ENCODE measurements at places on chromosomes 3 and 15. TPM values are rescaled to one million over a fixed set of nuclear protein-coding genes. Genes with fewer than 3 reads are reported as not detected.
A peak's percentile ranks its signal among the peaks of the same experiment; 100 is the strongest.

DNA sequence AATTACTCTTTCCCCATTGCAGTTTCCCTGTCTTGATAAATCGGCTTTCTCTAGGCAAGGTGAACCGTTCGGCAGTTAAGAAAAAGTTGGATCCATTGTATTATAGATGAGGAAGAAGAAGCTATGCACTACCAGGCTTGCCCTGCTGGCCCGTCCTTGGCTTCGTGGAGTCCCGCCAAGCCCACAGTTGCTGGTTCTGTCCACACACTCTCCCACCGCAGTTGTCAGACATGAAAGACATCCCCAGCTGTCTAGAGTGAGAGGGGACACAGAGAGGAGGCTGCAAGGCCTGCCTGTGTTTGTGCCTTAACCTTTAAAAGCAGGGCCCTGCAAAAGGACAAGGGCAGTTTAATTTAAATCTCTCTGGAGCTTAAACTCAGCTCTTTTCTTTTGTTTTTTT lies 47.2 kb upstream of the PLCL2 start:
- DNase-seq = peak; percentile 39

FSIP1 gene
- total RNA-seq = 2.0 TPM

DNA sequence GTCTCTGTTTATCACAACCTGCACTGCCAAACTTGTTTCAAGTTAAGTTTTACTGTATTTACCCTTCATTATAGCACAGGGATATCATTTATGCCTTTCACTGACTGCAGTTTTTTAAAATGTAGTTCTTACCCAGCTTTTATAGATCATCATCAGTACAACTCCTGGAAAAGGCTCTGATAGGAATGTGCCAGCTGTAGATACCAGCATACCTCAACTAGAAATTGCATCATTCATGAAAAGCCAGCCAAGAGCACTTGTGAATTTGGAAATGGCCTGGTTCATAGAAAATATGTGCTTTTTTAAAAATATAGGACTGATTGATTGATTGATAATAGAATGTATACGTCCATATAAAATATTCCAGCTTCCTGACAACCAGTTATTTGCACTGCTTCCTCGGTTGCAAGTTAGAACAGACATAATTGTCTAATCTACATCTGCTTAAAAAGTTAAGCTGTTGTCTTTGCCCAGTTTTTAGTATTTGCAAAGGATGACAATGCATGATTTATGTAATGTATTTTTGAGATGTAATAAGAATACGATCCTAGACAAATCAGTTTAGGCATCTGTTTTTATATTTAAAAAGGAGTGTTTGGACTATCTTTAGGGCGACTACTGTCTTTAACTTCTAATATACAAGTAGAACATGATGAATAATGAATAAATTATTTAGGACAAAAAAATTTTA lies 58.5 kb downstream of the DCUN1D1 start:
- no peak for DNase-seq

ZNF660 gene
- total RNA-seq = 2.7 TPM

THPO gene
- 0.24 TPM for total RNA-seq

DNA sequence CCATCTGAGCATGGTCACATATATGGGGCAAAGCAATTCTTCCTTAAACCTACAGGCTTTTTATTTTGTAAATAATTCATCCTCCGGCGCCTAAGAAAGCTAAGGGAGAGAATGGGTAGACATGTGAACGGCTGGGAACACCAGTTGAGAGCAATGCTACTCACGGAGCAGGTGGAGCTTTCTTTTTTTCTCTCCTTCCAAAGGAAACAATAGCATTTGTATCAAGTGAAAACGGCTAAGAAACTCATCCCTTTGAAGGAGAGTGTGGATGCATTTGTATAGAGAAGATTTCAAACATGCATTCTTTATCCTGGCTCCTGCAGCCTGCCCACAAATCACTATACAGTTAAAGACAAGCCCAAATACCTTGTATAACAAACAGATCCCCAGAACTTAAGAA lies 637.8 kb downstream of the MAGI1 start:
- DNase-seq = no peak

DNA sequence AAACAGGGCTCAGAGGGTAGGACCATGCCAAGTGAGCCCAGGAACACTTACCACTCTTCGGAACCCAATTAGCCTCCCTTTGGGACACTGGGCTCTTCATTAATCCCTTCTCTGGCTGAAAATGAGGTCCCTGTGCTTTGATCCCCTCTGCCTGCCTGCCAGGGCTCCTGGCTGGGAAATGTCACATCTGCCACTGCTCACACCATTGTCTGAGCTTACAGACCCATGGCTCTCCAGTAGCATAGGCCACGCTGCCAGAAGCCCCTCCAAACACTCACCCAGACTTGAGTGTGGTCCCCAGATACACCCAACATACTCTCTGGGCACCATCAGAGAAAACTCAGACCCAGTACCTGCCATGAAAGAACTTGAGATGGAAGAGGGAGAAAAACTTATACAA lies 287.3 kb downstream of the XXYLT1 start:
- no peak for DNase-seq

C3orf85 gene
- not detected for total RNA-seq

BFSP2 gene
- not detected for total RNA-seq

GRCh38 chr3:122992676-122993075 lies 34.9 kb downstream of the SEMA5B start:
- no peak for DNase-seq

DNA sequence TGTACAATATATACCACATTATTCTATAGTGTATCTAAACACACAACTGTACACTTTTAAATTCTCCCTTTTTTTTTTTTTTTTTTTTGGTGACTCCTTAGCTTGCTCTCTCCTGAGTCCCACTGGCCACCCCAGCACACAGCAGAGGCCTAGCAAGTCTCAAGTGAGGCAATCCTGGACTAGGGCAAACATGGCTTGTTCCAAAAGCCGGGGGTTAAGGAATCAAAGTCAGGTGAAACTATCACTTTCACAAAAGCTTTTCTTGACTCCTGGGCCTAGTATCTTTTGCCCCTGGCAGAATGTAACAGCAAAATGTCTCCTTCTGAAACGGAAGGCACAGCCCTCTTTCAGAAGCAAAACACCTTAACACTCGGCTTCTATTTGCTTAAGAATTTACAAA lies 5.8 kb downstream of the EOMES start:
- DNase-seq = no peak

DNA sequence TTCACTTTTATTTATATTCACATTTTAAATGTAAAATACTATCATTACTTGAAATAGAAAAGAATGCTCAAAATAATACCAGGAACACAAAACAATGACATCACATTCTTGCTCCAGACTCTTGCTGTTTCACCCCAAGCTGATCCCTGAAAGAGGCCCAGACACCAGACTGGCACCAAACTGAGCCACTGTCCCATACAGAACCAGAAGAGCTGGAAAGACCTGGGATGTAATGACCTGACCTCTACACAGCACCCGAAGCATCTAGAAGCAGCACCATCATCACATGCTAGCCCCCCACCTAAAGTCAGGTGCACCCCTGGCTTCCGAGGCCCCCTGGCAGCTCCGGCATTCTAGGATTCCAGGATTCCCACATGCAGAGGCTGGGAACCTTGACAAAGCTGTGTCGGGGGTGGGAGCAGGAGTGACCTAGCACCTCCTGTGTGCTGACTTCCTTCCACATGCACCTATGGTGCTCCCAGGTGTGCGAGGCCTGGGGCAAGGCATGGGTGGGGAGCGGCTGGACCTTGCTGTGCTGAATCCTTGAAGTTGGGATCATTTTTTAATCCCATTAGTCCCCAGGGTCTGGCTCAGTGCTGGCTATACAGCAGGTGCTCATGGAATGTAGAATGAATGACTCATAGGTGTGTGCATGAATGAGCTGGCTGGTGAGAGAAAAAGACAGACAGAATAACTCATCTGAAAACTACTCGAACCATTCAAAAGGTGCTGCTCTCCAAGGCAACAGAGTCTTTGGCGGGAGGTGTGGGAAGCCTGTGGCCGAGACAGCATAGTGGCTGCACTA lies 144.7 kb upstream of the IQSEC1 start:
- DNase-seq = no peak

GRCh38 chr3:158451405-158452055 lies 119.5 kb upstream of the MLF1 start:
- no peak for DNase-seq

DNA sequence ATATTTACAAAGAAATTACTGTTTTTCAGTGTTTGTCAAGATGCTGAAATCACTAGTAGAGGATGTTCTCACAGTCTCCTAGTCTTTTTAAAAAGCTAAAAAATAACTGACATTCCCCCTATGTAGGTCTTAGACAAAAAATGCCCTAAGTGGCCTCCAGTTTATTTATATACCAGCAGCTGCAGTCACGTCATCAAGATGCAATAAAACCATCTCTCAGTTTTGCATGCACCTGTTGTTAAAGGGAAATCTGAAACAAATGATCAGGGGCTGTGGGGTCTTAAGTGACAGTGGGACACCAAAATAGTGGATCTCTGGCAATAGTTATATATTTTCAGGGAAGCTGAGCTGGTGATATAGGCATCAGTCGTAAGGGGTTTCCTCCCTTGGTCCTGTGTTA lies 146.5 kb upstream of the ARPP21 start:
- no peak for DNase-seq

DNA sequence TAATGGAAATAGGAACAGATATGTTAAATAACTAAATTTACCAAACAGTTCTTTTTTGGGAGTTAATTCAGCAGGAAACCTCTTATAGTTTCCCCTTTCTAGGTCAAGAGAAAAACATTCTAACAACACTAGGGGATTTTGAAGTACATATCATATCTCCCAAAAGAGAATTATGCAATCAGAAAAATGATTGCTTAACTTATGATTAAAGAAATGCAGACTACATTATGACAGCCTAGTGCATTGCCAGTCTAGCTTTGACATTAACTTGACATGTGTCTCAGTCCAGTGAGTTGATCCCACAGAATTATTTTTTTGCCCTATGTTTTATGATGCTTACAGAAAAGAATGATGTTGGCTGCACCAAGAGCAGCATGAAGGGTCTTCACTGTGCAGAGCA lies 31.7 kb upstream of the NPHP3 start:
- no peak for DNase-seq

DNA sequence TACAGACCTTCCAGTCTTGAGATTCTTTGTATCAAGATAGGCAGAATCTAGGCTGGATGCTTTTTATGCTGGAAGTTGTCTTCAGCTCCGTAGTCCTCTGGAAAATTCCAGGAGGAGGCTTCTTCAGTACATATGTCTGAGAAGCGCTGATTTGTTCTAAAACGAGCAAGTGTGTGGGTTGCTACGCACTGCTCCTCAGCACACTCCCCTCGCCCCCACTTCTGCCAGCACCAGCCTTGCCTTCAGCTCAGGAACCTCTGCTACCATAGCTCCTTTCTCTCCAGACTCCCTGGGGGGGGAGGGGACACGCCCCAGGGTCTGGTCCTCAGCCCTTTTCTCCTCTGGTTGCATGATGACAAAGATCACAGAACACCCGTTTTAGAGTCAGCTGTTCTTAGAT lies 75.5 kb upstream of the TRA2B start:
- no peak for DNase-seq

CFAP44 gene
- 14.1 TPM for total RNA-seq

GRCh38 chr15:87033056-87033455 lies 953.4 kb downstream of the AGBL1 start:
- no peak for DNase-seq

DNA sequence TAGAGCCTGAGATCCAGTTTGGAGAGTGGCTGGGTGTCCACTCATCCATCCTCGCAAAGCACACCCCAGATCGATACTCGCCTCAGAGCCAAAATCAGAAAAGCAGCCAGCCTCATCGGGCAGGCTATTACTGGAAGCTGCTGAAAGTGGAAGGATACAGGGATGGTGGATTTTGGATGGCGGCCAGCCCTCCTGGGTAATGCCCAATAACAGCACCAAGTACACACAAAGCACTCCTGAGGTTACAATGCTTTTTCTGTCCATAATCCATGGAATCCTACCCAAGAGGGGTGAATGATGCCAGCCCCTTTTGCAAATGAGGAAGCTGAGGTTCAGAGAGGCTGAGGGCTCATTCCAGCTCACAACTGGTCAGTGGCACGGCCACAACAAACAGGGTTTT lies 93.1 kb upstream of the SLC6A11 start:
- DNase-seq = no peak

DNA sequence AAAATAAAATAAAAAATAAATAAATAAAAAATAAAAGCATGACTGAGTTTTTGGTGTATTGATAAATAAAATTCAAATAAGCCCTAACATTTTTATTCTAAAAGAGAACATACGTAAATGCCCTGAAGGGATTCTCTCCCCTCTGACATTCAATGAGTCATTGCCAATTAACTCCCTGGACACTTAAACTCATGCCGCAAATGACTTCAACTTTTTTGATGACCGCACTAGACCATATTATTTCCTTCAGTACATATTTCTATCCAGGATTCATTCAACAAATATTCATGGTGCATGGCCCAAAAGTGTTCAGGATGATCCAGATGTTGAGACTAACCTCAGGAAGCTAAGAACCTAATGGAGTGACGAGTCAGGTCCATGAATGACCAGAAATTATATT lies 195.9 kb upstream of the LRRN1 start:
- no peak for DNase-seq

GRCh38 chr15:27512281-27513001 lies 541.5 kb downstream of the GABRG3 start:
- no peak for DNase-seq

CCR9 gene
- total RNA-seq = not detected

DNA sequence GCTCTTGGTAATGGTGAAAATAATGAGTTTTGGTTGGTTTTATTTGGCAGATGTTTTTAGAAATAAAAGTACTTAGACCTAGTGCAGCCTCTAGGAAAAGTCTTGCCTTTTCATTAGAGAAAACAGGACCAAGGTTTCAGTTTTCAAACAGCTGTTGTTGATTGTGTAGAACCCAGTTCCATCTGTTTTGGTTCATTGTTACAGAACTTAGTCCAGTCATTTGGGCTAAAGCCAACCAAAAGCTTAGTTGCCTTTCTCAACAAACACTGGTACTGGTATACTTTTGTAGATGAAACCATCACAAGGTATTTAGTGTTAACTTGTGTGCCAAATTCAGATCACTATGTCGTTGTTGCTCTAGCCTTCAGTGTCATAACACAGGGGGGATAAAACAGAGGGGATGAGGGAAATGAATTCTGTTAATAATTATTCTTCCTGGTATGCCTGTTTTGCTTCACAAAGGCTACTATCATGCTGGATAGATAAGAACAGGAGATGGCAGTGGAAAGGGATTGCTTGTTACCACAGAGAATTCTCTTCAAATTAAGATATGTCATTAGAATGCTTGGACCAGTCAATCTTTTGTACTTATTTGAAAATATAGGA lies 12.6 kb upstream of the APH1B start:
- DNase-seq = no peak

DNA sequence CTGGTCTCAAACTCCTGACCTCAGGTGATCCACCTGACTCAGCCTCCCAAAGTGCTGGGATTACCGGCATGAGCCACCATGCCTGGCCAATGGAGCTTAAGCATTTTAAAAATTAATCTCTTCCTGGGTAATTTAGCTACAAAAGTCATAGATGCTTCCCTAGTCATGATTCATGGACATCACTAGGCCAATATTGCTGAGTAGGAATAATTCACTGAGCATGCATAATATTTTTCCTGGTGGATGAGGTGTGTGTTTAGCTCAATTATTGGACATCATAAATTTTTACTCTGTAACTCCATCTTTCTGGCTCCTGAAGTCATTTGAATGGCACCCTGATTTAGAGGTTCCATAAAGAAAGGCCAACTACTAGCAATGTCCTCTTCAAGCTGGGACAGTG lies 512.9 kb upstream of the AGTR1 start:
- no peak for DNase-seq

GRCh38 chr15:51128701-51129100 lies 34.0 kb upstream of the TNFAIP8L3 start:
- DNase-seq = no peak

GRCh38 chr3:173770796-173771573 lies 373.4 kb downstream of the NLGN1 start:
- DNase-seq = no peak

CISH gene
- total RNA-seq = 48.8 TPM

Measured in lower lobe of right lung (tissue), 2 donors.